NCI-H2081 treated with DMSO at 0.1 percent for 48 hours (cell line): ENCODE measurements at places on chromosomes 1 and 21.

DNA sequence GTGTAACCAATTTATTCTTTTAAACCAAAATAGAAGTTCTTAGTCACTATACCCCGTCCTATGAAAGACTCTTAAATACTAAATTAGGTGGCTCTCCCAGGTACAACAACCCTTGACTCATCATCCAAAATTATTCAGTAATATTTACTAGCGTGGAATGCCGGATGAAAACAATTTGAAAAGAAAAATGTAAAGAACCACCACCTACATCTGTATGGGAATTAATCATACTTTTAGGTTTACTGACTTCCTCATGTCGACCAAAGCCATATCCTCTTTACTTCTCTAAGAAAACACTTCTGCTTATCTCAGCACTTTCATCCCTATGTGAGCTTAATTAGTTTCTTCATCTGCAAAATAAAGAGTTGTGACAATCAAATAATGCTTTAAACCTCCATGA is 139.6 kb downstream of the AKT3 start:
- no peak for DNase-seq

DNA sequence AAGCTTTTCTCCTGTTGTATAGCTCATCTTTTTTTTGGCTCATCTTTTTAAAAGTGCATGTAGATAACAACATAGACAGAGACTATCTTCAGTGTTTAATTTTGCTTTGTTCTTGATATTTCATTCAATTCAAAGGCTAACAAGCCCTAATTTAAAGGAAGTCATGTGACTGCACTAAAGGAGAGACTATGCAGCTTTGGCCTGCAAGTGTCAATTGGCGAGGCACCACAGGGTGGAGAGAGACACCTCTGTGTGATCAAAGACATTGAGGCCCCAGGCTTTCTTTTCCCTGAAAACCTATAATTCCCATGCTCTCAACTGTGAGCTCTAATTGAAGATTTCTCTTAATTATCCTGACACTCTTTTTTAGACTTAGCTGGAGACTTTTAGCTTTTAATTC is 53.6 kb downstream of the CHODL start:
- DNase-seq = no peak

DNA sequence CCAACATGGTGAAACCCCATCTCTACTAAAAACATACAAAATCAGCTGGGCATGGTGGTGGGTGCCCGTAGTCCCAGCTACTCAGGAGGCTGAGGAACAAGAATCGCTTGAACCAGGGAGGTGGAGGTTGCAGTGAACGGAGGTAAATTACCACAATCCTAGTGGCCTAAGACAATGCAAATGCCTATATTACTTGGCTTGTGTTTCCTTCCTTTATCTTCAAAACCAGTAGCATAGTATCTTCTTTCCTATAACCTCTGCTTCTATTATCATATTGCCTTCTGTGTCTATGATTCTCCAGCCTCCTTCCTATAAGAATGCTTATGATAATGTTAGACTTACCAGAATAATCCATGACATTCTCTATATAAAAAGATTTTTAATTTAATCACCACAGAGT is 156.2 kb upstream of the RGS18 start:
- no peak for DNase-seq

GRCh38 chr1:198556971-198557370 is 16.5 kb upstream of the ATP6V1G3 start:
- no peak for DNase-seq
